Substantia nigra (tissue), 51 donors: ENCODE measurements at places on chromosomes 1 and 21.
A peak's percentile ranks its signal among the peaks of the same experiment; 100 is the strongest.

GRCh38 chr1:26706315-26706714 is 10.5 kb downstream of the ARID1A start:
- no peak for DNase-seq

DNA sequence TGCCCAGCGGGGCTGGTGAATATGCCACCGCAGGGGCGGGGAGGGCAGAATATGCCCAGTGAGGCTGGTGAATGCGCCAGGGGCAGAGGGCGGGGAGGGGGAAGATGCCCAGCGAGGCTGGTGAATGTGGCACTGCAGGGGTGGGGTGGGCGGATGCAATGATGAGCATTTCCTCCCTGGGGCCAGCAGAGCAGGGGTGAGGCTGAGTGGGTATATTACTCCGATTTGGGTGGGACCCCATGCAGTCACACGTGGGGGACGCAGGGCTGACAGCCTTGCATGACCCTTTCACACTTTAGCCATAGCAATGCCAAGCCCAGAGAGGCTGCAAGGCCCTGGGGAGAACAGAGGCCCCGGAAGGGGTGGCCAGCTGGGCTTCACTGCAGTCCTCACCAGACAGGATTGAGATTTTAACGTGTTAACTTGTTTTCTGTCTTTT is 9.3 kb upstream of the SLX9 start:
- DNase-seq, result no peak

DNA sequence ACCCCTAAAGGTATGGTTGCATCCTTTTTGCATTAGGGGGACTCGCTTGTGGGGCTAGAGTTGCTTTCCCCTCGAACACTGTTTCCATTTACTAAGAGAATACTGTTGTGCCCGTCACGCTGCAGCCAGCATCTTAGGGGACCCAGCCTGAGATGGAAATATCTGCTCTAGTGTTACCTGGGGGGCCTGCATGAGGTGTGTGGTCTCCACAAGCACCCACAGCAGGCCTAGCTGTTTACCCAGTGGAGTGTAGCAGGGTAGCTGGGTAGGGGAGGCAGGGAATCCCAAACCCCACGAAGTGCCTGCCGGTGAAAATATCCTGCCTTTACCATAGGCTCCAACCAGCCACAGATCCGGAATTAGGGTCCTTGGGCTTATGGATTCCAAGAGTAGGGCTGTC is 303.6 kb downstream of the PTPRU start:
- no peak for DNase-seq

- no peak for DNase-seq
Observed at GRCh38 chr1:97901017-97901658, 19.7 kb downstream of the DPYD start.

DNA sequence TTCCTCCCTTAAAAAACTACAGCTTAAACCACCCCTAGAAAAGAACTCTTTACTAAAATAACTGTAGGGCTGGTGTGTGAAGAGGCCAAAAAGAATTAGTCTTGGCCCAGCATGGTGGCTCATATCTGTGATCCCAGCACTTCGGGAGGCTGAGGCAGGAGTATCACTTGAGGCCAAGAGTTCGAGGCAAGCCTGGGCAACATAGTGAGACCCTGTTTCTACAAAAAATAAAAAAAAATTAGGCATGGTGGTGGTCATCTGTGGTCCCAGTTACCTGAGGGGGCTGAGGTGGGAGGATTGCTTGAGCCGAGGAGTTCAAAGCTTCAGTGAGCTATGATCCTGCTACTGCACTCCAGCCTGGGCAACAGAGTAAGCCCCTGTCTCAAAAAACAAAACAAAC is 44.9 kb downstream of the BCAR3 start:
- no peak for DNase-seq

DNA sequence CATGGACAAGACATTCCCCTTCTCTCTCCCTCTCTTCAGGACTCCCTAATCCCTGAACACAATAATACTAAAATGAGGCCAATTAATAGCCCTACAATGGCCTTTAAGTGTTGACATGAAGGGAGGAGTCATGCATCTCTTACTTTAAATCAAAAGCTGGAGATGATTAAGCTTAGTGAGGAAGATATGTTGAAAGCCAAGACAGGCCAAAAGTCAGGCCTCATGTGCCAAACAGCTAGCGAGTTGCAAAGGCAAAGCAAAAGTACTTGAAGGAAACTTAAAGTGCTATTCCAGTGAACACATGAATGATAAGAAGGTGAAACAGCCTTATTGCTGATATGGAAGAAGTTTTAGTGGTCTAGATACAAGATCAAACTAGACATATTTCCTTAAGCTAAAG is 49.5 kb upstream of the CD46 start:
- DNase-seq, result no peak

GRCh38 chr1:160777486-160778089 is 18.4 kb upstream of the LY9 start:
- DNase-seq, result no peak

- DNase-seq, result no peak
Observed at GRCh38 chr1:29124366-29125236, 898 bp upstream of the TMEM200B start.

GRCh38 chr1:15159166-15159555 is 5.6 kb downstream of the TMEM51 start:
- DNase-seq, result no peak

- no peak for DNase-seq
Observed at GRCh38 chr1:116737855-116738321, 16.3 kb upstream of the CD2 start.

- DNase-seq, result no peak
Observed at GRCh38 chr1:22533244-22533895, 29.9 kb upstream of the EPHA8 start.

- DNase-seq, result peak; percentile 79
Observed at GRCh38 chr1:39691383-39692151, at the start of gene HPCAL4. TSS of gene HPCAL4 (minus strand) at chr1:39691433. CDS start at chr1:39684603, 6,830 bp downstream.

DNA sequence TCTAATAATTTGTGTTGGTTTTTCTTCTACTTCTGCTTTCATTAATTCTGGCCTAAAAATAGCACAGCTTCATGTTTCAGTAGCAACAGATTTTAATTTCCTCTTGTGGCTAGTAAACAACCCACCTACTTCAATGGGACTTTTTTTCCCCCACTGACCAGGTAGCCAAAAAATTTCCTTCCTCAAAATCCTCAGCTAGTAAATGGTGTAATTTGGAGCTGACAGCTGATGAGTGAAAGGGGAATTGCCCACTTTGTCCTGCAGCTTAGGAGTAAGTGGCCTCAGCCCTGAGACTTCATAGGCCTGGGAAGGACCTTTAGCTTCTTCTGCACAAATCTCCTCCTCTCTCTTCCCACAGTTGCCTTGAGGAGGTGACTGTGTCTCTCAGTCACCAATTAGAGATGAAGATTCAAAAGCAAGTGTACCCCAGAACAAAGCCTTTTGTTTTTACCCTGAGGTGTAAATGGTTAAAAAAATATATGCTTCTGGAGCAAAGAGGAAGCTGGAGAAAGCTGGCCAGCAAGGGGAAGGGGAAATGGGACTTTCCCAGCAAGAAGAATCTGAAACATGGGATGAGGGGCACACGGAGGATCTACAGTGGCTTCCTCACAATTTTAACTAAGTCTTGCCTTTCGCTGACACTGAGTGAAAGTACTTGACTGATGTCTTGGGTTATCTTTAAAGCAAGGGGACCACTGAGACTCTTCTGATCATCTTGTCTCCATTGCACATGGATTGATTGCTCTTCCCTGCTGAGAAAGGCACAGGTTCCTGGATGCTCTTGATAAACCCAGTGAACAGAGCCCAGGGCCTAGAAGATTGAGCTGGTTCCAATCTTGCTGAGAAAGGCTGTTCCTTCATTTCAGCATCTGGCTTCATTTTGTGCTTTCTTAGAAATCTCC is 35.8 kb upstream of the VCAM1 start:
- DNase-seq, result no peak
